ENCODE measurements at places on chromosomes 11 and 22.

GRCh38 chr22:35465109-35465701, 65.3 kb downstream of the MCM5 start:
- no peak for DNase-seq

DNA sequence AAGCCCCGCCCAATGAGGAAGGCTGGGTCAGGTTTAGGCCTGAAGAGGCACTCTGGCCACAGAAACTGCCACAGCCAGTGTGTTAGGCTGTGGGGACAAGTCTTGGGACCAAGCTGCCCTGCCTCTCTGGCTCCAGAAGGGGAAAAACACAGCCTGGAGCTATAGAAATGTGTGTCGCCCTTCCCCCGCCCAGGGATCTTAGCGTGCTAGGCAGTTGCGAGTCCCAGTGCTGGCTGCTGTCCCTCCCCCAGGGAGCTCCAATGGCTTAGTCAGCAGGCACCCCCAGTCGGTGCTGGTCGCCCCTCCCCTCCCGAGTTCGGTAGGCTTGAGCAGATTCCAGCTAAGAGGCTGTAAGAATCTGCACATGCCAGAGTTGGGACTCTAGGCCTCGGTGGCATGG, 99.5 kb upstream of the API5 start:
- no peak for DNase-seq

- peak; percentile 9 for DNase-seq
These were observed 17.4 kb upstream of the PRAME start for GRCh38 chr22:22576244-22576988.

- DNase-seq = peak; percentile 55
These were observed 7.8 kb upstream of the DUSP18 start for GRCh38 chr22:30675436-30675835.

DNA sequence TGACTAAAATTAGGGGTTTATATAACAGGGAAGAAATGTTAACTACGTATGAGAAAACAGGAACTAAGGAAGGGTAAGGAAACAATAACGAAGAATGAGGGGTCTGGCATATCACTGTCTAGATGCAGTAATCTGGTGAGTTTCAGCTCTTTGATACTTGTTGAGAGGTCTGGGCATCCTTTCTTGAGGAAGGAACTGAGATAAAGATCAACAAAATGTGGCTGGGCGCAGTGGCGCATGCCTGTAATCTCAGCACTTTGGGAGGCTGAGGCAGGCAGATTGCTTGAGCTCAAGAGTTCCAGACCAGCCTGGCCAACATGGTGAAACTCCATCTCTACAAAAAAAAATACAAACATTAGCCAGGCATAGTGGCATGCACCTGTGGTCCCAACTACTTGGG, 2.7 kb downstream of the DCDC1 start:
- DNase-seq = no peak

GRCh38 chr22:33656808-33657628, 263.3 kb downstream of the LARGE1 start:
- no peak for DNase-seq

GRCh38 chr11:119529936-119530335, 107.0 kb upstream of the THY1 start:
- DNase-seq = no peak

DNA sequence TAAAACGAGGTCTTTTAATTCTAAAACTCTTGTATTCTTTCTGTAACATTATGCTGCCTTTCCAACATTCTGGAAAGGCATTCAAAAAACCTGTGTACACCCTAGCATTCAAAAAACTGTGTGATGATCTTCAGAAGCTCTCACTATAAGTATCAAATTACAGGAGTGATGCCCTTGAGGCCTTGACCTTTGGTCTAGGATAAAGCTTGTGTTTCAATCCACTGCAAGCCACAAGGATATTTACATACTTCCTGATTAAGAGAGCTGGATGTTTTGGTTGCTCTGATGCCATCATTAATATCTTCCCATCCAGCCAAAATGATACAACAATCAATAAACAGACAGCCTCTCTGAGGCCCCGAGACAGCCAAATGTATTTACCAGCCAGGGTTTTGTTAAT, 11.9 kb downstream of the CLPB start:
- no peak for DNase-seq

All from DMS153 (cell line).